Spinal cord (tissue), 10 donors: ENCODE measurements at places on chromosomes 6 and 20. TPM values are rescaled to one million over a fixed set of nuclear protein-coding genes. Genes with fewer than 3 reads are reported as not detected.

The HLA-DPA1 gene
- 19.8 TPM for total RNA-seq

The DSP gene
- 270 TPM for total RNA-seq

The CALHM5 gene
- 2.6 TPM for total RNA-seq

The PARD6B gene
- total RNA-seq, result 5.0 TPM

DNA sequence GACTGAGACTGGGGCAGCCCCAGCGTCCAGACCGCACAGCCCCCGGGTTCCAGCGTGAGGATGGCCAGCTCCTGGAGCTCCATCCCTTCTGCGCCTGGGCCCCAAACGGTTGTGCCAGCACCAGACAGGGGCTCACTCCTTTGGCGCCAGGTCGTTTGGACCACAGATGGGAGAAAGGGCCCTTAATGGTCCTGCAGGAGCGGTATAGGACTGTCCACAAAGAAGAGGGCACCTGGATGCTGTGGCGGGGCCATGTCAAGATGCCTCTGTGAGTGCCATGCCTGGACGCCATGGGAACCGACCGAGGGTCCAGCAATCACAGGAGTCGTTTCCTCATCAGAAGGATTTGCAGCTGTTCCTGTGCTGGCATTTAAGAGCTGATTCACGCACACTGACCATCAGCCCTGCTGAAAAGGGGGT, 82.7 kb downstream of the DLL1 start:
- no peak overlapping the region for H3K27ac ChIP-seq
- no peak overlapping the region for H3K4me3 ChIP-seq
- peaks cover 2% of the 10 kb centered on the region for H3K36me3 ChIP-seq
- H3K4me1 ChIP-seq, result peaks cover 12% of the 10 kb centered on the region

GRCh38 chr20:36063916-36064657, 90.5 kb upstream of the EPB41L1 start:
- H3K4me1 ChIP-seq, result peaks cover 26% of the 10 kb centered on the region
- no peaks in the 10 kb centered on the region for H3K27me3 ChIP-seq
- H3K4me3 ChIP-seq, result peak overlapping the region; percentile 65

The HLA-DQA1 gene
- total RNA-seq, result 0.99 TPM

The B3GAT2 gene
- 82.5 TPM for total RNA-seq

- DNase-seq, result no peak
- H3K4me3 ChIP-seq, result no peak overlapping the region
- peaks cover under 1% of the 10 kb centered on the region for H3K36me3 ChIP-seq
- no peak overlapping the region for H3K27ac ChIP-seq
These were observed 73.8 kb upstream of the MTHFD1L start for GRCh38 chr6:150791717-150792116.

The SLC17A3 gene
- not detected for total RNA-seq

DNA sequence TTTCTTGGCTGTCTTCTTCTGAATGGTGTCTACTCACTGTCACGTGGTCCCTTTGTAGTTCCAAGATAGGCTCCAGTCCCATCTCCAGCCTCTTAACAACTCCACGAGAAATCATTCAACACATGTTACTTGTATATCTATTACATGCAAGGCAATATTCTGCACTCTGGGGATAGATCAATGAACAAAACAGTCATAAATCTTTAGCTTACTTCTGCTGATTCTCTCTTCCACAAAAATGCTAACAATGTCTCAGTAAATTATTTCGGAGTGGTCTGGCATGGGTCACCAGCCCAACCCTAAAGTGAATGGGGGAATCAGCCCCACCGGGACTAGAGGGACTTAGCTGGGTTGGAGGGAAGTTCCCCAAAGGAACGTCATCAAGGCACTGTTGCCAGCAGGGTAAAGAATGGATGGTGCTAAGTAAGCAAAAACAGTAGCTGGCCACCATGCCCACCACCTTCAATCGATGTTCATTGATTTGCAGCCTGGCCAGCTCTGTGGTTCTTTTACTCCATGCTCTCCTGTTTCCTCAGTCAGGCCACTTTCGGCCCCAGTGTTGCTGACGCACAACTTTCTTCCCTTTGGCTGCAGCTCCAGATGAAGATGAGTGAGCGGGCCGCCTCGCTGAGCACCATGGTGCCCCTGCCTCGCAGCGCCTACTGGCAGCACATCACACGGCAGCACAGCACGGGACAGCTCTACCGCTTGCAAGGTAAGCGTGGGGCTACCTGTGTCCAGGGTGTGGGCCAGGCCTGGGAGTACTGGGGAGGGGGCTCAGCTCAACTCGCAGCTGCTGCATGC, 167.7 kb downstream of the DOK5 start:
- peaks cover 4% of the 10 kb centered on the region for H3K36me3 ChIP-seq
- no peak overlapping the region for H3K4me3 ChIP-seq
- H3K27me3 ChIP-seq, result no peaks in the 10 kb centered on the region
- no peak for DNase-seq
- H3K27ac ChIP-seq, result no peak overlapping the region

DNA sequence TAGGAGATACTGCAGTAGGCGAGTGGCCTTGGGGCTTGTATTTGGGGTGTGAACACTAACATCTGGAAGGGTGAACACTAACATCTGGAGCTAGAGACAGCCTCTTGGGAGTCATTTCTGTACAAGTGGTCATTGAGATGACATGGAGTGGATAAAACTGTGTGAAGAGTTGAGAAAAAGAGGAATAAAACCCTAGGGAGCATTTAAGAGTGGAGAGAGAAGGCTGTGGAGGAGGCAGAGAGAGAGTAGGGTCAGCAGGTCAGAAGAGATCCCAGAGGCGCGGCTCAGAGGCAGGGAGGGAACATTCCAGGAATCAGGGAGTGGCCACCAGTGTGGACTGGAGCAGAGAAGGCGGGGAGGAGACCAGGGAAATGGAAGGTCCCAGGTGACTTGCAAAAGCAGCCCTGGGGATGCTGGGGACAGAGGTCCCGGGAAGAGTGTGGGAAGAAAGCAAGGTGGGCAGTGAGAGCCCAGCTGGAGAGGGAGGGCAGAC, 202.0 kb upstream of the RNF24 start:
- peaks cover 7% of the 10 kb centered on the region for H3K4me1 ChIP-seq
- no peak overlapping the region for H3K27ac ChIP-seq
- peaks cover 12% of the 10 kb centered on the region for H3K27me3 ChIP-seq

The TCP11 gene
- 0.30 TPM for total RNA-seq

The EFCAB8 gene
- 0.10 TPM for total RNA-seq

The HLA-DMB gene
- total RNA-seq, result 13.7 TPM

GRCh38 chr6:5899216-5900045, 107.3 kb downstream of the NRN1 start:
- no peak overlapping the region for H3K27ac ChIP-seq
- no peak overlapping the region for H3K4me3 ChIP-seq
- H3K27me3 ChIP-seq, result no peaks in the 10 kb centered on the region
- H3K36me3 ChIP-seq, result no peaks in the 10 kb centered on the region
- H3K4me1 ChIP-seq, result peaks cover 5% of the 10 kb centered on the region

The BNIP5 gene
- total RNA-seq, result 0.06 TPM

The ZNF311 gene
- 3.1 TPM for total RNA-seq

The TMC2 gene
- 1.2 TPM for total RNA-seq

DNA sequence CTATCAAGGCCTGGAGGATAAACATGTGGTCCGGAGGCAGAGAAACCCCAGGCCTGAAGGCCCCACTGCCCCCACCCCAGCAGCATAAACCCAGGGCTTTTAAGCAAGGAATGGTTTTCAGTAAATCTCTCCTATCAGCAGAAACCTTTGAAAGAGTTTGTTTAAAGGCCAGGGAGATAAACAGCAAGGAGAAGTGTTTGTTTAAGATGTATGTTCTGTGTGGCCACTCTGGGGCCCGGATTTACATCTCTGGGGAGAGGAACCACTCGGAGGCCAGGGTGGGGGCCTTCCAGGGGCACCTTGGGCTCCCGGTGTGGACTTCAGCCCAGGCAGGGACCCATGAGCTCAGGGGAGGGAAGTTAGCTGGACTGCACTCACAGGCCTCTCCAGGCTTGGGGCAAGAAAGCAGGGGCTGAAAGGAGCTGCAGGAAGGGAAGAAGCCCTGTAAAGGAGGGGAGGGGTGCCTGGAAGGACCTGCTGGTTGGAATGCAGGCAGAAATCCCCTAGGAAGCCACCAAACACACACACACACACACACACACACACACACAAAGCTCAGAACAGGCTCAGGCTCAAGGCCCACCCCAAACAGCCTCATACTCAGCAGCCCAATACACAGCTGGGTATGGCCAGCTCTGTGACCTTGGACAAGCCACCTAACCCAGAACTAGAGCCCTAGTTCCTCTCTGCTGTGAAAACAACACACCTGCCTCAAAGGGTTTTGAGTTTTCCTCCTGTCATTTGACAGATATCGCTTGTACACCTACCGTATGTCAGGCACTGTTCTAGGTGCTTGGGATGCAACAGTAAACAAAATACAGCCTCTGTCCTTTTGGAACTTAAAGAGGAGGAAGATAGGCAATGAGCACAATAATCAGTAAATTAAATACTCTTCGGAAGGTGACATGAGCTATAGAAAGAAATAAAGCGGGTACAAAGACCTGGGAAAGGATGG, 26.2 kb upstream of the FOXP4 start:
- DNase-seq, result no peak
- peaks cover 26% of the 10 kb centered on the region for H3K27me3 ChIP-seq
- H3K4me1 ChIP-seq, result peaks cover 8% of the 10 kb centered on the region
- H3K4me3 ChIP-seq, result no peak overlapping the region
- no peaks in the 10 kb centered on the region for H3K36me3 ChIP-seq

- H3K4me3 ChIP-seq, result no peak overlapping the region
- no peak overlapping the region for H3K27ac ChIP-seq
- no peaks in the 10 kb centered on the region for H3K27me3 ChIP-seq
- no peak for DNase-seq
- no peaks in the 10 kb centered on the region for H3K4me1 ChIP-seq
- H3K36me3 ChIP-seq, result no peaks in the 10 kb centered on the region
These were observed 112.3 kb upstream of the ESR1 start for GRCh38 chr6:151695156-151695555.

- no peak for DNase-seq
- H3K4me3 ChIP-seq, result no peak overlapping the region
- no peak overlapping the region for H3K27ac ChIP-seq
- no peaks in the 10 kb centered on the region for H3K27me3 ChIP-seq
- H3K36me3 ChIP-seq, result peaks cover 6% of the 10 kb centered on the region
These were observed 233.5 kb downstream of the TMEM242 start for GRCh38 chr6:157089851-157090250.

DNA sequence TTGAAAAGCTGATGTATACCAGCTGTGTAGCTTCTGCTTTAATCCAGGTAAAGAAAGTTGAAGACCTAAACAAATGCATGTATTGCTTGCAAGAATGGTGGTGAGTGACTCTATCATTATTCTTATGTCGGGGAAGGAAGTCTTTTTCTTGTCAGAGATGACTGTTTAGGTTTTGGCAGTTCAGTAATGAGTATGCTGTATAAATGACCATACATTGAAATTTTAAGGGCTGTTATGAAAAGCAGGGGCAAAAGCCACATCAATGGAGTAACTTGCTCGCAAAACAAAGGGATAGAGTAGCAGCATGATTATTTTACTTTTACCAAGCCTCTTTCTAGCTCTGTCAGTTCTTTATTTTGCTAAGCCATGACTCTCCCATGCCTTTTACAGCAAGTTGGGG, 55.9 kb upstream of the NUP153 start:
- no peak overlapping the region for H3K4me3 ChIP-seq
- no peak for DNase-seq
- no peaks in the 10 kb centered on the region for H3K4me1 ChIP-seq
- no peak overlapping the region for H3K27ac ChIP-seq

DNA sequence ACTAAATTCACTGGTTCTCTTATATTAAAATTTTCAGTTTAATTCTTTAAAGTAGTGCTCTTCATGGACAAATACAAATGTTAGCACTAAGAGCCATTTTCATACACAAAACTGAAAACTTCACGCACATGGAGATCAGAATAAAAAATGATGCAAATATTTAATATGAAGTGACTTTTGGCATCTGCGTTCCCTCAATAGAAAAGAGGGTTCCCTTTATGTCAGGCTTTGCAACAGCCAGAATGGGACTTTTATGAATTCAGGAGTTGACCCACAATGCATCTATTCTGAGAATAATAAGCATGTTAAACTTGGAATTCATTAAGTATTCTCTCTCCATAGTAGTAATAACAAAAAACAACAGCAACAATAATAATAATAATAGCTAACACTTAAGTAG, 125.8 kb downstream of the INSM1 start:
- peak overlapping the region; percentile 85 for H3K27ac ChIP-seq
- peaks cover 6% of the 10 kb centered on the region for H3K36me3 ChIP-seq
- H3K4me3 ChIP-seq, result no peak overlapping the region

- no peak for DNase-seq
- no peaks in the 10 kb centered on the region for H3K27me3 ChIP-seq
- no peaks in the 10 kb centered on the region for H3K4me1 ChIP-seq
- H3K4me3 ChIP-seq, result no peak overlapping the region
- H3K36me3 ChIP-seq, result no peaks in the 10 kb centered on the region
- no peak overlapping the region for H3K27ac ChIP-seq
These were observed 341.6 kb downstream of the PRKN start for GRCh38 chr6:162385980-162386379.

The CGAS gene
- 7.4 TPM for total RNA-seq

GRCh38 chr6:24901698-24902328, 33.9 kb downstream of the RIPOR2 start:
- no peak for DNase-seq
- H3K27ac ChIP-seq, result no peak overlapping the region
- H3K36me3 ChIP-seq, result no peaks in the 10 kb centered on the region
- H3K27me3 ChIP-seq, result peaks cover 2% of the 10 kb centered on the region
- H3K4me1 ChIP-seq, result peaks cover 10% of the 10 kb centered on the region

DNA sequence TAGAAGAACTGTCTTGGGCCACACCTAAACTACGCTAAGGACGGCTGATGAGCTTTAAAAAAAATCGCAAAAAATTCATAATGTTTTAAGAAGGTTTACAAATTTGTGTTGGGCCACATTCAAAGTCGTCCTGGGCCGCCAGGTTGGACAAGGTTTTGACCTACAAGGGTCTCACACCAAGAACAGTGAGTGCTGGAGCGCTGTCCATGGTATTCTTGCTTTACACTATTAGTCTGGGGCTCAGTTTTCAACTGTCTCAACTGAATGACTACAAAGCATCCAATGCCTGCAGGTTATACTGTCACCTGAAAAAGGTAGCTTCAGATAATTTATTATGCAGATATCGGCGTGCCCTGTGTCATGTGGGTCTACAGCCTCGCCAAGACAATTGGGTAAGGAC, 3.7 kb upstream of the FAXC start:
- DNase-seq, result no peak
- no peak overlapping the region for H3K27ac ChIP-seq
- no peaks in the 10 kb centered on the region for H3K36me3 ChIP-seq
- H3K4me3 ChIP-seq, result no peak overlapping the region
- peaks cover 4% of the 10 kb centered on the region for H3K27me3 ChIP-seq

The KHDC1L gene
- total RNA-seq, result 0.83 TPM

- H3K36me3 ChIP-seq, result no peaks in the 10 kb centered on the region
- no peaks in the 10 kb centered on the region for H3K27me3 ChIP-seq
- no peak overlapping the region for H3K27ac ChIP-seq
- no peak for DNase-seq
- no peaks in the 10 kb centered on the region for H3K4me1 ChIP-seq
These were observed 126.8 kb downstream of the IPCEF1 start for GRCh38 chr6:154229786-154230185.

DNA sequence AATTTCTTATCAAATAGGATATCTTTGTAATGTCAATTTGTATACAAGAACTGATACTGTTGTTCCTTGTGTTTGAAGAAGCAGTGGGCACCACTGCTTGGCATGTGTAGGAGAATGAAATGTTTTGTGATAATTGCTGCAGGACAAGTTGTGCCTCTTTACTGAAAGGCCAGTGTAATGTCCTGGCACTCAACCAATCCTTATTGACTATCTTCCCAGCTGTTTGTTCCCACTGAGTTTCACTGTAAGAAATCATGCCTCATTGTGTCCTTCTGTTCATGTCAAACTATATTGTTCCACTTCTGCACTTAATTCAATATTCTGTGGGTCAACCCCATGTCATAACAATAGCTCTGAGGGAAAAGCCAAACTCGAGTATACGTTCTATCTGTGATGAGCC, 136.1 kb upstream of the FAM83B start:
- no peak overlapping the region for H3K4me3 ChIP-seq
- H3K27ac ChIP-seq, result no peak overlapping the region
- no peaks in the 10 kb centered on the region for H3K4me1 ChIP-seq
- no peak for DNase-seq
- no peaks in the 10 kb centered on the region for H3K27me3 ChIP-seq
